CD4-positive, alpha-beta T cell treated with Interferon alpha-2 for 1 hour (primary cell): ENCODE measurements at places on chromosomes 11 and 22.

DNA sequence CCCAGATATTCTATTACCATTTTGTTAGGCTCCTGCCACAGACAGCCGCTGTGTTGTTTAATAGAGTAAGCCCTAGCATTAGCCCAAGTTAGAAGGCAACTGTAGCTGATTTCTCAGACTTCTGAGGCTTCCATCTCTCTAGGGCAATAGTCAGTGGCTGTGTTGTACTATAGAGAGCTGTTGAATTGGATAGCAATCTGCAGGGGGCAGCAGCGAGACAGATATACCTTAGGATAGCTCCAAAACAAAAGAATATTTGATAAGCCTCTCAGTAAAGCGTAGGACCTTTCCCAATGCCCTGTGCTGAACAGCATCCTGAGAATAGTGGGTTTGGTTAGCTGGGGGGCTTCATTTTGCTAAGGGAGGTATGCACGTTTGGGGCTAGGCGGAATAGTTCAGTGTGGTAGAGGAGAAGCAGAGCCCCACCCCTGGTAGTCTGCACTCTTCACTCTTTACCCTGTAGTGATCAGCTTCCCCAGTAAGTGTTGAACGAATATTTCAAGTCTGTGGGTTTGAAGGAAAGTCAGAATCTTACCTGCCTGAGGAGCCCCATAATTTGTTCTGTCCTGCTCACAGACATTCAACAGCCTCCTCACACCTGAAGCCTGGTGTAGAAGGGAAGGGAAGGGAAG lies 515.1 kb downstream of the INSC start:
- DNase-seq = no peak

GRCh38 chr11:31422703-31423102 lies 53.0 kb downstream of the DNAJC24 start:
- no peak for DNase-seq

- no peak for DNase-seq
Observed at GRCh38 chr11:2775626-2776350, 76.0 kb upstream of the KCNQ1OT1 start.

GRCh38 chr11:93623179-93623578 lies 38.3 kb upstream of the CEP295 start:
- DNase-seq = no peak

DNA sequence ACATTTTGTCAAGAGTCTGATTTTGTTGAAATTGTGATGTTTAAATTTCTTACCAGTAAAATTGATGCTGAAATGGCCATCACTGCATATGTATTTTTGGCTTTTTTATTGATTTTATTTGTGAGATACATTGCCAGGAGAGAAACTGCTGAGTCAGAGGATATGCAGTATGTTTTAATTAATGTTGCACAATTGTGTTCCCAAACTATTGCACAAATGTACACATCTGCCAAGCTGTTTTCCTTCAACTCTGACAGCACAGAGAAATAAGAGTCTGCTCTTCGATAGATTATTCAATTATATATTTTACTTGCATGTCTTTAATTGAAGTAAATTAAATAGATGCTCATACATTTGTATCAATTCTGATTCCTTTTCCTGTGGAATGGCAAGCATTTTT lies 640.2 kb upstream of the LUZP2 start:
- no peak for DNase-seq

GRCh38 chr22:32103658-32104315 lies 55.3 kb downstream of the C22orf42 start:
- no peak for DNase-seq

DNA sequence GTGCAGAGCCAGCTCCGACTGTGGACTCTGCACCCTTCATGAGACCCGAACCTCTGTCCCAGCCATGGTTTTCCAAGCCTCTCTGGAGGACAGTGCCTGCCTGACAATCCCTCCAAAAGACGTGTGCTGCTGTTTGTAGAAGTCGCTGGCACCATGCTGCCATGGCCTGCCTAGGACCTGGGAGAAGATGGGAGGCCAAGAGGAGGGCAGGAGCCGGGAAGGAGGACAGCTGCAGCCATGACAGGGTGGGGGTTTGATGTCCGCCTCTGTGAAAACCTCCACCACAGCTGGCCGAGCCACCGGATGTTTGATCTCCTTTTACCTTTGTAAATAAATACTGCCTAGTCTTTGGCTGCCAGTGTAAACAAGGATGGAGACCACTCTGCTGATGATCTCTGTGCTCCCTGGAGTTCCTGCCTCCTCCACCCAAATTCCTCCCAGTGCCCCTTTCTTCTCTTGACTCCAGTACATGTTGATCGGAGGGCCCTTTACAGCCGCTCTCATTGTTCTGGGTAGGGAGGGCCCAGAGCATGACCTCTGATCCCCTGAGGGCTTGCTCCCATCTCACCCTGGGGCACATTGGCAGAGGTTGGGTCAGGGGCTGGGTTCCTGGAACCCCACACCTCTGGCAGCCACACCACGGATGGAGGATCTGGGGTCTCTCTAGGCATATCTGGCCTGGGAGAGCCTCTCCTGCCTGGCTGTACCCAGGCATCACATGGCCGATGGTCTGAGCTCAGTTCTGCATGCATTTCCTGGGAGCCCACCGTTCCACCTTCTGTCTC lies 66.9 kb downstream of the BCR start:
- DNase-seq = no peak

DNA sequence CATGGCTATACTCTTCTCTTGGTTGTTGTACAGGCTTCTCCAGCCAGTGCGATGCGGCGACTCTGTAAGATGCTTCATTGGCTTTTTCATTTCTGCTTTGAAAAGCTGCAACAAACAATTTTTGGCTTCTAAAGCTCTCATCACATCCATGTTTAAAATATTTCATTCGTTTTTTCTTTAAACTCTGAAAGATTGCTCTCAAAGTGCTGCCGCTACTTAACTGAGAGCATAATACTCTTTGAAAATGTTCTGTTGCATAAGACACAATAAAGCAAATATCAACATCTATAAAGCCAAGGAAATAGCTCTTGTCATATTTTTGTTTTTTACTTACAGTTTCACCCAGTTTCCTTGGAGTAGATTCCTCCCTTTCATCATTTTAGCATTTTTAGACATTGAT lies 468.3 kb downstream of the TBC1D22A start:
- DNase-seq = no peak

GRCh38 chr22:40383905-40384304 lies 13.5 kb downstream of the SGSM3 start:
- no peak for DNase-seq

DNA sequence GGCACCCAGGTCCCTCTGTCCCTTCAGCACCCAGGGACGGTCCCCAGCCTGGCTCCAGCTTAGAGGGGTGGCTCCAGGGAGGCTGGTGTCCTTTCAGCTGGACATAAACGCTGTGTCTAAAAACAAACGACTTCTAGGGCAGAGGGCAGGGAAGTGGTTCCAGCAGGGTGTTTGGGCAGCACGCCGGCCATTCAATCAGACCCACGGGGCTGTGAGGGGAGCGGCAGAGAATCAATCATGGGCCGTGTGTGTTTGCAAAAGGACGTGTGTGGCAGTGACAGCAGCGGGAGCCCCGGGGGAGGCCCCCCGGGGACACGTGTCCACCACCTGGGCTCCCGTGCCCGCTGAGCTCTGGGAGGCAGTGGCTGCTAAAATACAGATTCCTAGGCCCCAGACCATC lies 127.7 kb downstream of the MN1 start:
- DNase-seq = no peak
